ENCODE measurements at places on chromosomes 16 and 17.

DNA sequence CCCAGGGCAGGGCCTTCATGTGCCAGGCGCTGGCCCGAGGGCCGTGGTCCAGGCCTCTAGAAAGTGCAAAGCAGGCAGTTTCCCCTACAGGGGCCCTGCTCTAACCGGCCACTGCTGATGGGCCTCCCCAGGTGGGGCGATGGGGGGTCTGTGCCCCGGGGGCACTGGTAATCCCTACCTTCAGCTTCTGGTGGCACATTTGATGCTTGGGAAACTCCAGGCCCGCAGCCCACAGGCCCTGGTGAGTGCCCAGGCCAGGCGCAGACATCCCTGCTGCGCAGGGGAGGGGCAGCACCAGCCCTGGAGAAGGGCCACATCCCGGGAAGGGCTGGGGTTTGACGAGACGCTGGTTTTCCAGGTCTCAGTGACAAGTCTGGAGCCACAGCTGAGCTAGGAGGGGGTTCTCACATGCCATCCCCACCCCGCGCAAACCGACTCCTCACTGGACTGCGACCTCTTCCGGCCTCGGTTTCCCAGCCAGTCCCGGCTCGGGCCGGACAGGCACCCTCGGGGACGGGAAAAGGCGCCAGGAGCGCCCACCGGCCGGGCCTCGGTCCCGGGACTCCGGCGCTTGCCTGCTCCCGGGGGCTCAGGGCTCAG lies 1.6 kb downstream of the DOC2B start:
- DNase-seq, result no peak

- no peak for DNase-seq
Observed at GRCh38 chr16:11561454-11561805, 25.3 kb downstream of the LITAF start.

GRCh38 chr17:73801455-73802100 lies 157.3 kb upstream of the SDK2 start:
- no peak for DNase-seq

DNA sequence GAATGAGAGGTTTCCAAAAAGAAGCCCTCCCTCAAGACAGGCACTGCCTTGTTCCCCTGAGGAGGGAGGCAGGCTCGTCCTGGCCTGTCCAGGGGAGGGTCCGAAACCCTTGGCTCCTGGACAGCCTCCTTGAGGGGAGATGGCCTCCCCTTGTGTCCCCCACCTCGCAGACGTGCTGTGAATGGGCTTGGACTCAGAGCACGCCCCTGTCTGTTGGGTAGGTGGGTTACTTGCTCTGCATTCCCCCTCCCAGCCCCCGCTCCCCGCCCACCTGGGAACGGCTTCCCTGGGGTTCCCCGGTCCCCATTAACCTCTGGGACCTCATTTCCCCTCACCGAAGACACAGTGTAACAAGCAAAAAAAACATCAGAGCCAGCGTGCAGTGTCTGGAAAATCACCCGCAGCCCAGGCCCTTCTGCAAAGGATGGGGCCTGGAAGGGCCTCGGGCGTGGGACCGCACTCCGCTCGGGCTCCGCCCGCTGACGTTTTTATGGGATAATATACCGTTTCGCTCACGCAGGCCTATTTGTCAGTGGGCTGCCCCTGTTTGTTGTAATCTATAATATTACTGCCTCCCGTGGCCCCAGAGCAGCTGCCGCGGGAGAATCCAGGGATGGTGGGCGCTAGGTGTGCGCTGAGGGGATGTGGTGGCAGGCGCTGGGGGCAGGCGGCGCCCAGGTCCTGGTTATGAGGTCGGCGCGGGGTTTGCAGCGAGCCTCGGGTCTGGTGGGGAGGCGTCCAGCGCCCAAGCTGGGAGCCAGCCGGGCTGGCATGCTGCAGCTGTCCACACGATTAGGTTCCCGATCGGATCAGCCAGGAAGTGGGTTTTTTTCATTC lies 11.1 kb downstream of the BAHCC1 start:
- DNase-seq, result no peak

DNA sequence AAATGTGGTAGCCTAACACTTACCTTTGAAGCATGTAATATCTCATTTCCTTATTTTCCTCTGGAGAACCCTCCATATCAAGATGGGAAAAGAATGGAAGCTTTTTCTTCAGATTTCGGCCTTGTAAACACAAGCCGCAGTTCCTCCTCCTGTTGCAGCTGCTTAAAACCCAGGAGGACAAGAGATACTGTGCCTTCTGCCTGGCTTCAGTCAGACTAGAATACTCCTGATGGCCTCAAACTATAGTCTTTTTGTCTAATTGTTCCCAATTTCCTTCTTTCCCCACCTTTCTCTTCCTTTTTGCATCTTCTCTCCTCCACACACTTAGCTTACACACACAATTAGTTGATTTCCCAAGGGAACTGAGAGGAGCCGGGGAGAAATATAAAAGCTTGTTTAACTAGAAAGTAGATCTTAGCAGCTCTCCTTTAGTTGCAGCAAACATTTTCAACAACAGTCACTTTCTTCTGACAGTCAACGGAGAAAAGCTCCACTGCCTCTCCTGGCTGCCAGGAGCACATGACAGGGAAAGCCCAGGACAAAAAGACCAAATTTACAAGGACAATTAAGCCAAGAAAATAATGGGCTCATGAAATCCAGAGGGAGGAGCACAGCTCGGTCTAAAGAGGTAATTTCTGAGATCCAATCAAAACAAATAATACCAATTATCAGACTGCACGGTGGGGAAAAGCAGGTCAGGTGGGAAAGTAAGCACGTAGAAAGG lies 76.4 kb upstream of the C17orf78 start:
- no peak for DNase-seq

- no peak for DNase-seq
Observed at GRCh38 chr16:78065319-78065718, 34.1 kb upstream of the WWOX start.

DNA sequence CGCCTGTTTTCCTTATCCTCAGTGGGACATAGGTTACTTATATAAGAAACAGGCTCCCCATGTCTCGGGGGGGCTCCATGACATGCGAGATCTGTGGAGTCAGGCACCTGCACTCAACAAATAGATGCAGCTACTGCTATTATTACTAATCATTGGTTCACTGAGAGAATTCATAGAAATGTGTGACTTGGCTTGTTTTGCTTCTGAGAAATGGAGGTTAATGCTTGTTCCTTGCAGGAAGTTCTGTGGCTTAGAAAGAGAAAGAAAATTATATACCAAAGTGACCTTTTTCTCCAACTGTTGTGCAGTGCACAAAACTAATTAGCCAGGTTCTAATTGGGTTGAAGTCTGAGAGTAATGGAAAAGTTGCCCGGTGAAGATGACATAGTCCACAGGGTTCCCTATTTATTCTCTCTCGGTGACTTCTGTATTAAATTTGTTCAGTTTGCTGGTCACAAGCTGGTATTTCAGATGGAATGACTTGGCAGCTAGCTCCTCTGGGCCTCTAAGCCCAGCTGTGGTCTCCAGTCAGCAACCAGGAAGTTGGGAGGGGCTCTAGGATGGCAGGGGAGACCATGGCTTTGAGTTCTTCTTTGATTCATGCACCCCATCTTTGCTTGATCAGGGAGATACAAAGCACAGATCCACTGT lies 17.6 kb upstream of the MAF start:
- DNase-seq, result no peak

DNA sequence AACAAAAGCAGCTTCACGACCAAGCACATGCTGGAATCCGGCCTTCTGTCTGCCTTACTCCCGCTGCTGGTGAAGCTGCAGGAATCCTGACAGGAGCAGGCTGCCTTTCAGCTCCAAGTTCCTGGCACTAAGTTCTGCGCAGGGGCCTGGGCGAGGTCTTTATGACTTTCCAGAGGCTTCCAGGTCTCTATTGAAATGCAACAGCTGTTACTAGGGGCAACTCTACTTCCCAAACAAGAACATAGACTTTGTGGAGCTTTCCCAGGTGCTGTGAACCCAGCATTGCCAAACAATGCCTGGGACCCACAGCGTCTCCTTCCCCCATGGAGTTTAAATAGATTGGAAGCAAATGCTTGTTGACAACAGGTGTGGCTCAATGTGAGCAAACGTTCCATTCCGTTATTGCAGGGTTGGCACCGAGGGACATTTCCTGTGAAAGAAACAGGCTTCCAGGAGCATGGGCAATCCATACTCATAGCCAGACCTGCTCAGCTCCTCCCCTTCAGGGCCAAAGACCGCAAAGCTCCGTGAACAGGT lies 156.0 kb downstream of the CDH13 start:
- no peak for DNase-seq

DNA sequence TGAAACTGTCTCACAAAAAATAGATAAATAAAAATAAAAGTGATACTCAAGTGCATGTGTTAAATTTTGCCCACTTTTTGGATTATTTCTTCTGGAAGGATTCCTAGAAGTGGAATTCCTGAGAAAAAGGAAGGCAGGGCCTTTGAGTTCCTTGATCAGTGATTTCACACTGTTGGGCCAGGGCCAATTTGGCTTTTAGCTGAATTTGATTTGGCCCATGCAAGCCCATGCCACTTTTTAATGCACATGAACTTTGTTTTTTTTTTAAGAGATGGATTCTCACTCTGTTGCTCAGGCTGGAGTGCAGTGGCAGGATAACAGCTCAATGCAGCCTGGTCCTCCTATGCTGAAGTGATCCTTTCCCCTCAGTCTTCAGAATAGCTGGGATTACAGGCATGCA lies 96.3 kb downstream of the TNFRSF13B start:
- no peak for DNase-seq

GRCh38 chr17:54933921-54934320 lies 33.3 kb downstream of the TOM1L1 start:
- DNase-seq, result no peak

DNA sequence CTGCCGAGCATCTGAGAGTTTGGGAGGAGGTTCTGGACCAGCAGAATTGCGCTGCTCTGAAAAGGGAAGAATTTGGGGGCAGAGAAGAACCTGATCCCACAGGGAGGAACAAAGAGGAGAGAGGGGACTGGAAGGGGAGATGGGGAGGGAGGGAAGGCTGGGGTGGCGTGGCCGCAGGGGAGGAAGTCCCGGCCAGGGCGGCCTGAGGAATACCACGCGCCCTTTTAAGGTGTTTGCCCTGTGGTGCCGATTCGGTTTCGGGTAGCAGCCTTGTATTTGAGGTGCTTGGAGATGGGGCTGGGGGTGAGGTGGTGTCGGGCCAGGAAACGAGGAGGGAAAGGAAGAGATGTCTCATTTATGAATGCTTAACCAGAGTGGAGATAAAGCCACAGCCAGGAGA lies 51.3 kb downstream of the AKAP1 start:
- DNase-seq, result no peak

DNA sequence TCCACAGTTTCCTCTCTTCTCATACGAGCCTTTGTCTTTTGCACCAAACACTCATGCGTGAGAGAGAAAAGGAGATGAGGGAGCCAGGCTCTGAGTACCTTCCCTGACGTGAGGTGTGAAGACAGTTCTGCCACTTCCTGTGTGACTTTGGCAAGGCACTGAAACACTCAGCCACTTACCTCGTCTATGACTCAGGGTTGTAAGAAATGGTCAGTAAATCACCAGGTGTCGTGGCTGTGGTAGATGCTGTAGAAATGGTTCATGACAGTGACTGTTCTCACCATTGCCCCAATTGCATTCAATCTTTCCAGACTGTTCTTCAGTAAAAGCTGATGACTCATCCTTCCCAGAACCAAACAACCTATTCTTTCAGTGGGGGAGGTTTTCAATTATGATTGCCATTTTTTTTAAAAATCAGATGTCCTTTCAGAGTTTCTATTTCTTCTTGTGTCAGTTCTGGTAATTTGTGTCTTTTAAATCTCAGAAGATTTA lies 49.2 kb upstream of the CBFA2T3 start:
- no peak for DNase-seq

- DNase-seq, result no peak
Observed at GRCh38 chr16:2775131-2775716, 1.9 kb downstream of the ELOB start.

DNA sequence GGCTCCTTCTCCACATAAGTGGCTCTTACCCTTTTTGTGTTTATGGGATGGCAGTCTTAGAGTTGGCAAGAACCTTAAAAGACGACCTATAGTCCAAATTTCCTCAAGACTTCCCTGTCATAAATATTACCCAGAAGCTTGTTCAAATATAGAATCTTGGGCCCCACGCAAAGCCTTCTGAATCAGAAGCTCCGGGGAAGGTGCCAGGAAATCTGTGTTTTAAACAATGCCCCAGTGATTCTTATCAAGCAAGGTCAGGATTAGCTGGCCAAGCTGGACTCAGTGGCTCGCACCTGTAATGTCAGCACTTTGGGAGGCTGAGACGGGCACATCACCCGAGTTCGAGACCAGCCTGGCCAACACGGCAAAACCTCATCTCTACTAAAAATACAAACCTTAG lies 85.7 kb downstream of the TIMM22 start:
- DNase-seq, result no peak

DNA sequence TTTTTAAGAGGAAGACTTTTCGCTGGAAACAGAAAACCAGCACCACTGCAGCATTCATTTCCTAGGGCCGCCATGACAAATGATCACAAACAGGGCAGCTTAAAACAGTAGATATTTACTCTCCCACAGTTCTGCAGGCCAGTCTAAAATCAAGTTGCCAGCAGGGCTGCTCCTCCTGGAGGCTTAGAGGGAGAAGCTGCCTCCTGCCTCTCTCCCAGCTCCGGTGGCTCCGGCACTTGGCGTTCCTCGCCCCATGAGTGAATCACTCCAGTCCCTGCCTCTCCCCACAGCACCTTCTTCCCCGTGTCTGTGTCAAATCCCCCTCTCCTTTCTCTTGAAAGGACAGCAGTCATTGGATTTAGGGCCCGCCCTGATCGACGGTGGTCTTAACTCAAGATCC lies 72.1 kb downstream of the SOCS1 start:
- no peak for DNase-seq

GRCh38 chr17:14926073-14926472 lies 339.1 kb downstream of the PMP22 start:
- no peak for DNase-seq

DNA sequence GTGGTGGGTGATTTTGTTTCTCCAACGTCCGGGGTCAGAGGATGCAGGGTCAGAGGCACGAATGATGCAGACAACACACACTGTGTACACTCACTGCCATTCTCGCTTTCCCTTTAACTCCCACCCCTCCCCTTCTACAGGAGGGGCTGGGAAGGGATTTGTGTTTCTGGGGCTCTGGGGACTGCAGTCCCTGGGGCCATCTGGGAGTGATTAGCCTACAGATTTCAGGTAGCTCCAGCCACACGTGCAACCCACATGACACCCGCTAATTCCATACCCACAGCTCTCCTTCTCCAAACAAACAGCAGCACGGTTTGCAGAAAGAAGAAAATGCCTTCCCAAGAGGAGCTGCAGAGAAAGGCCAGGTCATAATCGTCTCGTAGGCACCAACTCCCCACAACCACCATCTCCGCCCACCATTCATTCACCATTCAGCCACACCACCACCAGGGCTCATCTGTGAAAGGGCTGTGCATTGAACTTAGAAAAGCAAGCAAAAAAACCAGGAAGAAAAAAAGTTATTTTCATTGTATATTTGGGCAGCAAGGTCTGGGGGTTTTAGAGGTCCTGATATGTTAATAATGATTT lies 9.4 kb upstream of the SOX9 start:
- DNase-seq, result no peak

DNA sequence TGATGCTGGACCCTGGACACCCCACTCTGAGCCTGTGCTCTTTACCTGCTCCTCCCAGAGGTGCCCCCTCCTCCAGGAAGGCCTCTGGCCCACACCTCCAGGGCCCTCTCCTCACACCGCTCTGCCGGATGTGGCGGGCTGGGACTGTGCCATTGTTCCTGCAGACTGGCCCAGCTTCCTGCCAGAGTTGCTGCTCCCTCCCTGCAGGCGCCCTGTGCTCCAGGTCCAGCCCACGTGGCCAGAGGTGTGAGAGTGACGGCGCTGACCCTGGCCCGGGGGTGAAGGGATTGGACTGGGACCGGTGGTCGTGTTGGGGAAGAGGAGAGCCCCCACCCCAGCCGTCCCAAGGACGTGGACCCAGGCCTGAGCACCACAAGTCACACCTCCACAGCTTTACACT lies 5.7 kb downstream of the E4F1 start:
- DNase-seq, result no peak

Measured in GDM1 (cell line).